GM12878 (cell line): ENCODE measurements at places on chromosomes 1 and 21. TPM values are rescaled to one million over a fixed set of nuclear protein-coding genes. Genes with fewer than 3 reads are reported as not detected.

SOX13 gene
- total RNA-seq, result 0.27 and 0.31 TPM in 2 replicates

NDUFS5 gene
- 240 and 265 TPM in 2 replicates for total RNA-seq

LRRC8C gene
- 10.6 and 11.4 TPM in 2 replicates for total RNA-seq

DHDDS gene
- total RNA-seq, result 41.6 and 46.9 TPM in 2 replicates

PLEKHA6 gene
- total RNA-seq, result 0.21 and 0.69 TPM in 2 replicates

IGSF9 gene
- total RNA-seq, result not detected in 2 replicates

FGR gene
- 80.2 and 83.8 TPM in 2 replicates for total RNA-seq

CLCNKA gene
- 0.08 TPM in 1 of 2 replicates, not detected in the other for total RNA-seq

POU3F1 gene
- total RNA-seq, result 0.38 and 0.53 TPM in 2 replicates

FCRL2 gene
- total RNA-seq, result 0.21 and 0.36 TPM in 2 replicates

CFAP74 gene
- not detected in 2 replicates for total RNA-seq

HCRTR1 gene
- total RNA-seq, result not detected in 2 replicates
